ENCODE measurements at places on chromosomes 2 and 18. TPM values are rescaled to one million over a fixed set of nuclear protein-coding genes. Genes with fewer than 3 reads are reported as not detected.

- peaks cover 10% of the 10 kb centered on the region for H3K4me1 ChIP-seq
- H3K27ac ChIP-seq, result no peak overlapping the region
- peak; percentile 37 for DNase-seq
- H3K27me3 ChIP-seq, result peaks cover 31% of the 10 kb centered on the region
Observed at GRCh38 chr2:43831543-43832294, 6.9 kb downstream of the ABCG5 start.

ASAP2 gene
- 4.3 TPM for total RNA-seq

- H3K36me3 ChIP-seq, result peaks cover 59% of the 10 kb centered on the region
- H3K27me3 ChIP-seq, result no peaks in the 10 kb centered on the region
- no peaks in the 10 kb centered on the region for H3K4me1 ChIP-seq
Observed at GRCh38 chr2:207587305-207587704, 37.9 kb downstream of the METTL21A start.

DNA sequence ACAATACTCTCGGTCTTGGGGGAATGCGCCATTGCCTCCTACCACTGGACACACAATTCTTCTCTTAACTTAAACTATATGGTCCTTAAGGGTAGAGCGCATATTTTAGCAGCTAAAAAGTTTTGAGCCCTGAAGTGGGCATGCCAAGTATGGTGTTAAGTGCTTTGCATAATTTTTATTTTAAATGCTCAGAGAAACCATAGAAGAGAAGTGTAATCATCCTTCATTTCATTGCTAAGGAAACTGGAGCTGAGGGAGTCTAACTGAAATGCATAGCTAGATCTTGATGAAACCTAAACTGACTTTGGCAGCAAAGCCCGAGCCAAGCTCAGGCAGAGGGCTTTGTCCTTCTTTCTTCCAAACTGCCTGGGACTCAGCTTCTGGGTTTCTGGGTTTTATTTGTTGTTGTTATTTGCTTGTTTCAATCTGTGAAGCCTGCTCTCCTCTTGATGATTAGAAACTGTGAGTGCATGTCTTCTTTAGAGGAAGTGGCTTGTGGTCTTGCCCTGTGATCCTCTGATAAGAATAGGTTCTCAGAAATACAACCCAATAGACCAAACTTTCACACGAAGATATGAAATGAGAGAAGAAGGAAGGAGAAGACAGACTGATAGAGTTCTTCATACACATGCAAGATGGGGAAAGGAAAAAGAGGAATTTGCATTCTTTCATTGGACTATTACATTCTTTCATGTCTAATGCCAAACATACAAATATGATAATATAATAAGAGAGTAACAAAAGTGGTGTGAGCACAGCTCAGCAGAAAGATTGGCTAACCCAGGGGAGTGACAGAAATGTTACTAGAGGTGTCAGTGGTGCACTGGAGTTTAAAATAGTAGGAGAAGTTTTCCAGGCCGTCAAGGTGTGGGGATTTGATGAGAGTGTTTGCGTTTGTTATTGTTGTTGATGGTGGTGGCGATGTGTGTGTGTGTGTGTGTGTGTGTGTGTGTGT is 7.5 kb upstream of the RNF144A start:
- 0 out of 3 replicates have a peak overlapping the region, but pooled peaks have one; percentile 29 for H3K27ac ChIP-seq
- H3K4me3 ChIP-seq, result no peak overlapping the region
- DNase-seq, result peak; percentile 82
- H3K36me3 ChIP-seq, result no peaks in the 10 kb centered on the region

DNA sequence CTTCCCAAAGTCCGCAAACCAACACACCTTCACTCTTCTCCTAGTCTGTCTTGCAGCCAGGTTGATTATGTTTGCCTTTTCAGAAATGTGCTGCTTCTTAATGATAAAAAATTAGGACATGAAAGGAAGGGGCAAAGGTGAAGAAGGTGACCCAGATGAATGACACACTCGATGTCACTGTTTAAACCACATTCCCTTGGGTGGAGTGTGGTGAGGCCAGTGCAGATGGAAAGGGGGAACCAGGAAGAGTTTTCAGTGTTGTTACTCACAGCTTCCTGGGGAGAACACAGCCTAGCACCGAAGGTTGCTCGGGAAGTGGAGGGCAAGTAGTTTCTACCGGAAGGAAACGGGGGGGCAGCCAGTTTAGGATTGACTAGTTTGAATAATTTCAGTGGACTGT is 57.2 kb upstream of the BOD1L2 start:
- no peaks in the 10 kb centered on the region for H3K4me1 ChIP-seq
- no peak overlapping the region for H3K27ac ChIP-seq
- no peak for DNase-seq
- H3K4me3 ChIP-seq, result no peak overlapping the region

DNA sequence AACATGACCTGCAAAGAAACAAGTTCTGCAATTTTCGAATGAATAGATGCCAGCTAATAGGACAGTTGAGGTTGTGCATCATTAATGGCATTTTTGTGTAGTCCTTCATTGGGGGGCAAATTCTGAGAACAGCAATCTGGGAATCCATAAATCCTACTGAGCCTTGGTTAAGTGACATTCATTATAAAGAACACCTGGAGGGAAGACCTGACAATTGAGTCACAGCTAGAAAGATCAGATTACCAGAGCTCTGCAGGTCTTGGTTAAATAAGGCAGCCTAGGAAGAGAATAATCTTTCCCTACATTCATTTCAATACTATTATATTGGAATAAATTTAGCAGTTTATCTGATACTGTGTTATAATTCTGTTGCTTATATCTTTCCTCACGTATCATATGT is 14.3 kb downstream of the KCNH7 start:
- H3K27me3 ChIP-seq, result no peaks in the 10 kb centered on the region
- no peak overlapping the region for H3K4me3 ChIP-seq
- H3K27ac ChIP-seq, result no peak overlapping the region
- no peak for DNase-seq

GRCh38 chr2:69092857-69093256 is 79.9 kb downstream of the ANTXR1 start:
- no peaks in the 10 kb centered on the region for H3K36me3 ChIP-seq
- H3K27me3 ChIP-seq, result peaks cover 2% of the 10 kb centered on the region
- H3K4me3 ChIP-seq, result no peak overlapping the region
- H3K4me1 ChIP-seq, result no peaks in the 10 kb centered on the region

Data from K562 (cell line).